Activated naive CD8-positive, alpha-beta T cell treated with anti-CD3 and anti-CD28 coated beads for 36 hours (primary cell): ENCODE measurements at places on chromosomes 12 and 14. TPM values are rescaled to one million over a fixed set of nuclear protein-coding genes. Genes with fewer than 3 reads are reported as not detected.

The CABP1 gene
- 0.94 TPM for total RNA-seq

- no peak overlapping the region for H3K4me3 ChIP-seq
- no peak overlapping the region for H3K27ac ChIP-seq
- peaks cover 3% of the 10 kb centered on the region for H3K27me3 ChIP-seq
- no peak for DNase-seq
- H3K4me1 ChIP-seq: peaks cover 6% of the 10 kb centered on the region
Measured at GRCh38 chr12:19910681-19911080, 457.7 kb upstream of the PDE3A start.

DNA sequence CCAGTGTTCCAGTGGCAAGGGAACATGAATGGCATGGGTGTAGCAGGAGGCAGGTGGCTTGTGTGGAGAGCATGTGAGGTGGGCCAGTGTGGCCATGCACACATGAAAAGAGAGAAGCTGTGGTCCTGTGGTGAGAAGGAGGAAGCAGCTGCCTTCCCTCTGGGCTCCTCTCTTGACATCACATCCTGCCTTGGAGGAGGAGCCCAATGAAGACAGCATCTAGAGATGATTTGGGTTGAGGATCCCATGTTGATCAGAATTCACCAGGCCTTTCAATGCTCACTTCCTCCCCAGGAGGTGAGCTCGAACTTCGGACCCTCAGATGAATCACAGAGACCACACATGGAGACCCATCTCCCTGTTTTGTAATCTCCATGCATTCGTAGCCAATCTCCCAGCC, 82.6 kb downstream of the LRRC74A start:
- H3K4me1 ChIP-seq: peaks cover 24% of the 10 kb centered on the region
- no peak overlapping the region for H3K4me3 ChIP-seq
- peak; percentile 34 for DNase-seq
- no peaks in the 10 kb centered on the region for H3K36me3 ChIP-seq
- H3K27ac ChIP-seq: peak overlapping the region; percentile 71

DNA sequence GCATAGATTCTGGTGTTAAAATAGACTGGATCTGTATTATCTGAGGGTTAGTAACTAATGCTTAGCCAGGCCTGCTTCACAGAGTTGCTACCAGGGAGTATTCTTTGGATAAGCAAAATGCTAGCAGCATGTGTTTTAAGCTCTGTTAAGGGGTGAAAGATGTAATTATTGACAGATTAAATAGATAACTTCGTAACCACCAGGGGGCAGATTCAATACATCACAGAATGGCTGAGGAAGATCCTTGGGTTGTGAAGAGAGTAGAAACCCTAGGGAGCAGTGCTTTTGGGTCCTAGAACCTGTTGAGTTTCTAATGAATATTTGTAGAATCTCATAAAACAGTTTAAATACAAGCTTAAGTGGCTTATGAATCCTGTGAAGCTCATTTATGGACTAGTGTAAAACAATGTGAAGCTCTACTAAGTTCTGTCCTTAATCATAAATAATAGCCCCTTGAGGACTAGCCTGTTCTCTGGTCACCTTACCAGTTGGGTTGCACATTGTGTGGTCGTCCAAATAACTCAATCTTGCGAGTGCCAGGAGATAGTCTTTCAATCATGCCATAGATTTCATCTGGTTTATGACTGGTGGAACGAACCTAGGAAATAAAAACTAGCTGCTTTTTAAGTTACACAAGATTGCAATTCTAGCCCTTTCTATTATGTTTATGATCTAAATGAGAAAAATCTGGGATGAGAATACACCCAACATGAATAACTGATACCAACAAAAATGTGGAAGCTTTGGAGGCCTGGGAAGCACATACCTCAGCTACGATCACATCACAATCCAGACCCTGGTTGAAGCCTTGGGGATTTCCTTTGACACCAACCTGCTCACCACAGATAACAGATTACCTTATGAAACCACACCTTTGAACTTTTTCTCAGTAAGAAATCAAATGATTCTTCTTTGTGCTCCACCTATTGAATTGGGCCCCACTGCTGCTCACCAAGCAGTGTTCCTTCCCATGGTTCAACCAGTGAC, 12.3 kb downstream of the METTL3 start:
- peaks cover 33% of the 10 kb centered on the region for H3K4me1 ChIP-seq
- H3K27ac ChIP-seq: peak overlapping the region; percentile 70
- DNase-seq: no peak

The ATL1 gene
- 1.4 TPM for total RNA-seq

The TAS2R42 gene
- not detected for total RNA-seq

- no peak overlapping the region for H3K27ac ChIP-seq
- H3K4me1 ChIP-seq: no peaks in the 10 kb centered on the region
- H3K4me3 ChIP-seq: no peak overlapping the region
- peaks cover 13% of the 10 kb centered on the region for H3K36me3 ChIP-seq
- no peak for DNase-seq
Measured at GRCh38 chr14:61080591-61081010, 99.6 kb downstream of the SLC38A6 start.

The THTPA gene
- 9.4 TPM for total RNA-seq

The FOXG1 gene
- total RNA-seq: not detected

DNA sequence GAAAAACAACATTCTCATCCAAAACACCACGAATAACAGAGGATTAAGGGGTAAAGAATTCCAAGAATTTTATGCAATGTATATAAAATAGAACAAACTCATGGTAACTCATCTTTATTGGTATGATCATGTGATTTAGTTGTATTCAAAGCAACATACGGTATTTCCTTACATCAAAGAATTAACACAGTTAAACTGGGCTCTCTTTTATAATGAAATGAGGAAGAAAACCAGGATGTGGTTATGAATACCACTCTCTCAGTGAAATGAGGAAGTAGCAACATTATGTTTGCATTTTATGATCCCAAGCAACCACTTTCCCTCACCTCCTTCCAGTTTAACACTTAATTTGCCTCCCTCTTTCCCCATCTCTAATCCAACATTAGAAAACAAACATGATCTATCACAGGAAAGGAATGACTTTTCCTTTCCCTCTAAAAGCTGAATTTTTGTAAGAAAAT, 22.9 kb downstream of the SPTLC2 start:
- no peak for DNase-seq
- peaks cover 30% of the 10 kb centered on the region for H3K36me3 ChIP-seq
- H3K4me1 ChIP-seq: peaks cover 43% of the 10 kb centered on the region
- H3K4me3 ChIP-seq: peak overlapping the region; percentile 67

The GSG1 gene
- total RNA-seq: not detected

The NDUFB1 gene
- 105 TPM for total RNA-seq

The RPL10L gene
- not detected for total RNA-seq

The MGAT4C gene
- not detected for total RNA-seq

DNA sequence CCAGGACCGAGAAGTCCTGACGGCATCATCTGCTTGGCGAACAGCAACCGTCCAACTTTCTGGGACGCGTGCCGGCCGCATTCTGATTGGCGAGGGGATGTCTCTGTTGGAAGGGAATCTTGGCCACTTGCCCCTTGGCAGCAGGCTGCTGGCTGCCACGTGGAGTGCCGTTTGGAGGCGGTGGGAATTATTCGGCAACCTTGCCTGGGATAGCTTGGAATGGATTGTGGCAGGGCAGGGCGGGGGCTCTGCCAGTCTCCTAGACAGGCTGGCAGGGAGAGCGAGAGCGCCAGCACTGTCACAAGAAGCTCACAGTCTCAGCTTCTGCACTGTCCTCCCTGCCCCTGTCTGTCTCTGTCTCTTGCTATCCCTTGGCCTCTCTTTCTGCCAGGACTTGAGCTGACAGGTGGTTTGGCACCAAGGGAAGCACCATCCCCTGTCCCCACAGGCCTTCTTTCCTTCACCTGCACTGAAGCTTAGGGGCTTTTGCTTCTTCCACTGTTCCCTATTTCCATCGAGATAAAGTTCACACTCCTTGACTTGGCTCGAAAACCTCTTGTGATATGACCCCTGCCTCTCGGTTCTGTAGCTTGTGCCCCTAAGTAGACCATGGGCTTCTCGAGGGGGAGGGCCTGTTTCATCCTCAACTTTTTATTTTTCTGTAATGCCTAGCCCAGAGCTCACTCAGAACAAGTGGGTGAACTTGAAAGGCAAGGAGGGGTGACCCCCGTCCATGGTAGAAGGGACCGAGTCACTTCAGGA, 201.9 kb downstream of the PHETA1 start:
- DNase-seq: no peak
- no peaks in the 10 kb centered on the region for H3K36me3 ChIP-seq
- peaks cover 10% of the 10 kb centered on the region for H3K27me3 ChIP-seq
- no peak overlapping the region for H3K4me3 ChIP-seq
- H3K4me1 ChIP-seq: no peaks in the 10 kb centered on the region

The MYH7 gene
- total RNA-seq: 0.06 TPM

DNA sequence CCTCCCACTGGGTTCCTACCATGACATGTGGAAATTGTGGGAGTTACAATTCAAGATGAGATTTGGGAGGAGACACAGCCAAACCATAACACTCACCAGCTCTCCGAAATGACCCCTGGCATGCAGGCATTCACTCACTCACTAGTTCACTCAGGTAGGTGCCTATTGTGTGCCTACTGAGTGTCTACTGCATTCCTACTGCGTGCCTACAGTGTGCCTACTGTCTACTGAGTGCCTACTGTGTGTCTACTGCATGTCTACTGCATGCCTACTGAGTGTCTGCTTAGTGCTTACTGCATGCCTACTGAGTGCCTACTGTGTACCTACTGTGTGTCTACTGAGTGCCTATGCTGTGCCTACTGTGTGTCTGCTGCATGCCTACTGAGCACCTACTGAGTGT, 71.7 kb upstream of the FZD10 start:
- no peaks in the 10 kb centered on the region for H3K36me3 ChIP-seq
- H3K27ac ChIP-seq: no peak overlapping the region
- no peak overlapping the region for H3K4me3 ChIP-seq

DNA sequence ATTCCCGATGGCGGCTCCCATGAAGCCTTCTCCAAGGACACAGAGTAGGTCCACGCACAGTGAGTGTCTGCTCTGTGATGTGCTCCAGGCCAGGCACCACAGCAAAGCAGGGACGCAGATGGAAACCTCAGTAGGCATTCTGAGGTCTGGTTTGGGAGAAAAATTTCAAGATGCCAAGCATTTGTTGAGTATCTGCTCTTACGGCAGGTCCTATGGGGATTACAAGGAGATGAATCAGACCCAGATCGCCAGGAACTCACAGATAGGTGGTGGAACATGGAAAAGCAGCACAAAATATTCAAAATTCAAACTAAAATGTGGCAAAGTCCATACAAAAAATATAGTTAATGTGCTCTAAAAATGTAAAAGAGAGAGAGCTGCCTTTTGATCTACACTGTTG, 684.9 kb upstream of the TMEM132C start:
- peaks cover 4% of the 10 kb centered on the region for H3K27me3 ChIP-seq
- no peak for DNase-seq
- H3K4me1 ChIP-seq: no peaks in the 10 kb centered on the region

DNA sequence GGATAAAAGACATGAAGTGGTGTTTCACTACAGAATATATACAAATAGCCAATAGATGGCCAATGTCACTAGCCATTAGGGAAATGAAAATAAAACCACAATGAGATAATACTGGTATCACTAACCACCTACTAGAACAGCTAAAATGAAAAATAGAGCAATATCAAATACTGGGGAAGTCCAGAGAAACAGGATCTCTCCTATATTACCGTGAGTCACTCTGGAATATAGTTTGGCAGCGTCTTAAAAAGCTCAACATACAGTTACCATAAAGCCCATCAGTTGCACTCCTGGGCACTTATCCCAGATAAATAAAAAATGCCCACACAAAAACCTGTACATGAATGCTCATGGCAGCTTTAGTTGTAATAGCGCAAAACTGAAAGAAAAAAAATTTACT, 101.7 kb downstream of the TMTC1 start:
- H3K27me3 ChIP-seq: peaks cover 10% of the 10 kb centered on the region
- no peaks in the 10 kb centered on the region for H3K36me3 ChIP-seq
- no peak overlapping the region for H3K27ac ChIP-seq
- no peak for DNase-seq
- H3K4me3 ChIP-seq: no peak overlapping the region

- H3K36me3 ChIP-seq: peaks cover 4% of the 10 kb centered on the region
- H3K27ac ChIP-seq: no peak overlapping the region
- no peaks in the 10 kb centered on the region for H3K27me3 ChIP-seq
- peaks cover 9% of the 10 kb centered on the region for H3K4me1 ChIP-seq
Measured at GRCh38 chr14:32438517-32438916, 109.4 kb downstream of the AKAP6 start.

- no peaks in the 10 kb centered on the region for H3K36me3 ChIP-seq
- no peak for DNase-seq
- H3K4me1 ChIP-seq: peaks cover 20% of the 10 kb centered on the region
- H3K27ac ChIP-seq: no peak overlapping the region
- H3K27me3 ChIP-seq: peaks cover 33% of the 10 kb centered on the region
Measured at GRCh38 chr12:124745465-124745890, 118.2 kb downstream of the SCARB1 start.

The KRT78 gene
- total RNA-seq: not detected

GRCh38 chr12:53489242-53489864, 9.9 kb downstream of the MAP3K12 start:
- peaks cover 4% of the 10 kb centered on the region for H3K36me3 ChIP-seq
- no peak overlapping the region for H3K27ac ChIP-seq
- H3K27me3 ChIP-seq: no peaks in the 10 kb centered on the region
- H3K4me3 ChIP-seq: no peak overlapping the region

DNA sequence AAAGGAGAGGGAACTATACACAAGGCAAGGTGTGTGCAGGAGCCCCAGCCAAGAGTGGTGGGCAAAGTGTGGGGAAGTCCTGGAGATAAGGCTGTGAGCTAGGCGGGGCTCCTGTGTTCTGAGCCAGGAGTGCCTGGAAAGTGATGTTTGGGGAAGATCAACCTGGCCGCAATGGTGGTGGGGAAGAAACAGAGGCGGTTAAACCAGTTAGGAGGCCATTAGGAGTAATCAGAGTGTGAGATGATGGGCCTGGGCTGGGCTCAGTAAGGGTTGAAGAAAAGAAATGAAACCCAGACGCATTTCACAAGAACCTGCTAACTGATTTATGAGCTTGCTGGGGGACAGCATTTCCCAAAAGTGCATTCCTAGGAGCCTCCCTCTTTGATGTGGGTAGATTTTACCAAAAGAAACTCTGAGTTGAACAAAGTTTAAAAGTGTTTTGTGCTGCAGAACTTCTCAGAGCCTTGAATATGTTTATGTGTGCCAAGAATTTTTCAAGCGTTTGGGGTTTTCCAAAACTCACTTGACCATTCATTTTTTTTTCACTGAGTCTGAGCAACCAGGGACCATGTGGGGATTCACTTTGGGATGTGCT, 34.2 kb upstream of the LRP1-AS start:
- H3K4me3 ChIP-seq: no peak overlapping the region
- no peaks in the 10 kb centered on the region for H3K36me3 ChIP-seq
- no peak for DNase-seq
- no peaks in the 10 kb centered on the region for H3K27me3 ChIP-seq

DNA sequence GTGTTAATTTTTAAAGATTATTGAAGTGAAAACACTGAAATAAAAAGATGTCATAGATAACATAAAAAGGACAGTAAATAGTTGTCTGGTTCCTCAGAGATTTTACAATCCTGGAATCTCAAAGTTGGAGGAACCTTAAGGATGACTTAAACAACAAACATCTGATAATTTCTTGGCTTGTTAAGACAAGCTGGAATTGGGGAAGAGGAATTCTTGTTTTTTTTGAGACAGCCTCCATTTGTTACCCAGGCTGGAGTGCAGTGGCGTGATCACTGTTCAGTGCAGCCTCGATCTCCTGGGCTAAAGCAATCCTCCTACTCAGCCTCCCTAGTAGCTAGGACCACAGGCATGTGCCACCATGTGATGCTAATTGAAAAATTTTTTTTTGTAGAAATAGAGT, 2.3 kb downstream of the ZNF410 start:
- peak overlapping the region; percentile 97 for H3K27ac ChIP-seq
- H3K36me3 ChIP-seq: peaks cover 23% of the 10 kb centered on the region
- H3K27me3 ChIP-seq: no peaks in the 10 kb centered on the region
- DNase-seq: no peak
- no peak overlapping the region for H3K4me3 ChIP-seq

GRCh38 chr12:11685316-11685715, 35.8 kb downstream of the ETV6 start:
- H3K36me3 ChIP-seq: peaks cover 14% of the 10 kb centered on the region
- H3K4me3 ChIP-seq: no peak overlapping the region
- peaks cover 15% of the 10 kb centered on the region for H3K4me1 ChIP-seq

The RAPGEF3 gene
- 0.54 TPM for total RNA-seq
